ENCODE measurements at places on chromosomes 7 and 10.

GRCh38 chr10:11320809-11321520, 290.5 kb downstream of the USP6NL start:
- no peak for DNase-seq

DNA sequence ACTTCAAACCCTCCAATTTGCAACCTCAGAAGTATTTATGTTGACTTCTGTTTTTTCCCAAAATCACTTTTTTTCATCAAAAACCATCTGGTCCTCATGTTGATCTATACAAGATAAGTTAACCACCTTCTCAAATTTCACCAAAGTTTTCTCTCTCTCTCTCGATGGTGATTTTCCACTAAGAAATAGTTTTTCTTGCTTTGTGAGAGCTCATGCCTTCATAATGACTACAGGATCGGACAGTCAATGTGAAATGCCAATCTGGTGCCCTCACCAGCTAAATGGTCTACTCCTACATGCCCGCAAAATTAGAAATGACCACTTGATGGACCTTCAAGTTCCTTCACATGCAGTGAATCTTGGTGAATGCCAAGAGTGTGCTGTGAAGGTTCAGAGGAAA, 40.4 kb downstream of the CNNM1 start:
- DNase-seq = peak; percentile 33

DNA sequence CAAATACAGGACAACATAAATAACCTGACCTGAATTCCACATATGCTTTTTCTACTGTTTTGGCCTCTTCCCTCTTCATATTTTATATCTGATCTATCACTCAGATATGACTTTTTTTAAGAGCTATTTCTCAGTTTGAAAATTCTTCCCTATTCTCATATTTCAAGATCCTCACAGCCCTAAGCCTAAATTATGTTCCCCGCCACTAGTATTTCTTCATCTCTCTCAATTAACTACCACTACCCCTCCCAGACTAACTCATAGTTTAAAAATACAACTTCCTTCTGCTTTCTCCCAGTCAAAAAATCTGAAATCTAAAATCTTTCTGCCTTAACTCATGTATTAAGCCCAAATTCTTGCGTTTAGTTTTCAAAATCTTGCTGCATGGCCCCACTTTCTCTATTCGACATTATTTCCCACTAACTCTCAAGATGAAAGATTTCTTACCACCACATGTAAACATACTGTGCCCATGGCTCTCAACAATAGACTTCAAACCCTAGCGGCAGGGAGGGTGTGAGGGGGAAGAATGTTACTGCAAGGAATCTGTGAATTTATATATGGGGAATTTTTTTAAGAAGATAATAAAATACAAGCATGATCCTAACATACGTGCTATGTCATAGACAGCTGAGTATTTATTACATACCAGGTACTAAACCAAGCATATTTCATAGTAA, 64.6 kb downstream of the TFEC start:
- no peak for DNase-seq

DNA sequence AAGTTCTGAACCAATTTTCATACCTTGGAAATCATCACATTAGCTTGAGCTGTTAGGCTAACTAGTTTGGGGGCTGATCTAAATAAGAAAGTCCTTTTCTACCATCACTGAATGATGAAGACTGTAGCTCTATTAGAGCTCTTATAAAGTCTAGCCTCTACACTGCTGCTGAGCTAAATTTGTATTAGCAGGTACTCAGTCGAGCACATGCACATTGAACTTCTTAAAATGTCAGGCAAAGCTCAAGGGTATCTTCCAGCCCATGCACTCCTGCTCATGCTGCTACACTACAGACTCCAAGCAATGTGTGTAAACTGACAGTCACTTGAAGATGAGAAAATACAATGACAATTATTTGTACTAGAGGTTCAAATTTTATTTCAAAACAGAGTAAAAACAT, 158.8 kb upstream of the TMEM229A start:
- DNase-seq = no peak

DNA sequence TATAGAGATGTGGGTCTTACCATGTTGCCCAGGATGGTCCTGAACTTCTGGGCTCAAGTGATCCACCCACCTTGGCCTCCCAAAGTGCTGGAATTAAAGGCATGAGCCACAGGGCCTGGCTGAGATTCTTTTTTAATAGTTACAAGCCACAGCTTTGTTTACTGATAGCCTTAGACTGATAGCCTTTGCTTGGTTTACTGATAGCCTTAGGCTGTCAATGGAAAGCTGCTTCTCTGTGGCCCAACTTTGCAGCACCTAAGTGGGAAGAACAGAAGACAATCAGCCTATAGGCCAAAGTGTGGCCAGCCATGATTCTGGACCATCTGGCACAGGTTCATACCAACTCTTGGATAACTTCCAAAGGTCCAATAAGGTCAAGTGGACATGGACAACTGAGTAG, 24.1 kb upstream of the CDCA7L start:
- DNase-seq = no peak

- peak; percentile 13 for DNase-seq
Measured at GRCh38 chr10:123038782-123039631, 30.2 kb downstream of the ACADSB start.

- no peak for DNase-seq
Measured at GRCh38 chr7:64308016-64308270, 5.8 kb upstream of the ZNF736 start.

DNA sequence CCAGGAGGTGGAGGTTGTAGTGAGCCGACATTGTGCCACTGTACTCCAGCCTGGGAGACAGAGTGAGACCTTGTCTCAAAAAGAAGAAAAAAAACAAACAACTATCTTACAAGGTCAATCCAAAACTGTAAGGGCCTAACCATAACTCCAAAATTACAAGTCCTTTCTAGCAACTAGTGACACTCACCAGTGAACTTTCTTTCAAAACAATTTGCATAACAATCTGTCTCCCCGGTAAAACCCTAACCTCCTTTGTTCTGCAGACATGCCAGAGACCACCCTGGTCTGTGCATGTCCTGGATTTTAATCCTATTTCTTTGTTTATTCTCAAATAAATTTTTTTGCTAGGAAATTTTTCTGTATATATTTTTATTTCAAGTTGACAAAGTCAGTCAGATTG, 68.1 kb downstream of the EXOC6 start:
- DNase-seq = no peak

GRCh38 chr10:95525033-95525418, 36.1 kb downstream of the SORBS1 start:
- DNase-seq = peak; percentile 68

DNA sequence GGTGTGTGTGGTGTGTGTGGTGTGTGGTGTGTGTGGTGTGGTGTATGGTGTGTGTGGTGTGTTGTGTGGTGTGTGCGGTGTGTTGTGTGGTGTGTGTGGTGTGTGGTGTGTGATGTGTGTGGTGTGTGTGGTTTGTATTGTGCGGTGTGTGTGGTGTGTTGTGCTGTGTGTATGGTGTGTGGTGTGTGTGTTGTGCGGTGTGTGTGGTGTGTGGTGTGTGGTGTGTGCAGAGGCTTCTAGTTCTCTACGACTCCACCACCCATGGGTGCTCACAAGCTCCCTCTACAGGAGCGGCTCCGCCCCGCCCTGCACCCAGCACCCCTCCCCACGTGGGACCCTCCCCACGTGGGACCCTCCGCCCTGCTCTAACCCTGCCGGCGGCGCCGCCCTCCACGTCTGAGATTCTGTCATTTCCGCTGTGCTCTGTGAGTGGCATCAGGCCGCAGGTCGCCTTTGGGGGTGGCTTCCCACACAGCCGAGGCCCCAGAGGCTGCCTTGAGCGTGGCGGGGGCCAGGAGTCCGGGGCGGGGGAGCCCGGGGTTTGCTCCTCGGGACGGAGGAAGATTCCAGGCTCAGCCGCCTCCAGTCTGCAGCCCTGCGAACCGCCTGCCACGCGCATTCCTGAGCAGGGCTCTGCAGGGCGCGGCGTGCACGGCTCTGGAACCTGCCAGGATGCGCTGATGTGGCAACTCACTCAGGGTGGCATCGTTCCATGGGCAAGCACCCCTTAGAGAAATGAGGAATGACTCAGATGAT, 37.0 kb upstream of the DNAJB6 start:
- DNase-seq = peak; percentile 57

- DNase-seq = no peak
Measured at GRCh38 chr7:76047305-76047810, 442 bp downstream of the STYXL1 start.

Measured in myocyte (in vitro differentiated cells).